ENCODE measurements at places on chromosomes 3 and 15.

DNA sequence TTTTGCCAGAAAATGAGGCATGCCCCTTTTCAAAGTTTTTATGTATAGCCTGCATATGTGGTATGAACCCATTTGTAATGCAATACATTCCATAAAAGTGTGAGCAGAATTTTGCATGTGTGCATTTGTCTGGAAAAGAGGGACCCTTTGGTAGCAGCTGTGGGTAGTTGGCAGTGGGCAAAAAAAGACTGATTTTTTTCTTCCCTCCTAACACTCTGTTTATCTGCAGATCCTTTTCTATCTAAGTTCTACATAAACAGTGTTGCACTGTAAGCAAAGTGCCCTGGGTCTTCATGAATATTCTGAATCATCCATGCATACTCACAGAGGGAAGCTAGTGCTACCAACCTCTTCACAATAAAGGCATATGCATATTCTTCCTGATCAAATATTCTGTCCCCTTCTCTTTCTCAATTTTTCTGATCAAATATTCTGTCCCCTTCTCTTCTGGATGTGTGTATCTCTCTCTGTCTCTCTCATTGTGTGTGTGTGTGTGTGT lies 211.2 kb upstream of the EIF1B start:
- no peak for DNase-seq

DNA sequence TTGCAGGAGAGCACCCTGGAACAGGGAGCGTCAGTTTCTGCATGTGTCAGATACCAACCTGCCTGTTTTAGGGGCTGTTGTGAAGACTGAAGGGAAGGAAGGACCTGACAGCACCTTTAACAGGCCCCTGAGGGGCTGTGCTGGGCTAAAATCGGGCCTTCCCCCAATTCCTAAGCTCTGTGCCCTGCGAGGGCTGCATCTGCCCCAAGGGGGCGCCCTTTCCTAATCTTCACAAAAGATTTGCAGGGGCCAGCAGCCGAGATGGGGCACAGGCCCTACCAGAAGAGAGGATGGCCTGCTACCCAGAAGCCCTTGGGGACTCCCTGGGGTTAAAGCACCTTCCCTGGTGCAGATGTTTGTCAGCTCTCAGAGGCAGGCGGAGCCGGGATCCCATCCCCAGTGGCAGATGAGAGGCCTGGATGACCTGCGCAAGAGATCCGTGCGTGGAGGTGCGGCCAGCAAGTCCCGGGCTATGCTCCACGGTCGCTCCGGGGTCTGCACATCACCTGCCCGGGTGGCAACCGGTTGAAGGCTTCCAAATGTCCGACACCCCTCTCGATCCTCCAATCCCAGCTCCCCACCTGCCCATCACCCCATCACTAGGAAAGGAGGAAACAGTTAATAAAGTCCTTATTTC lies 53.6 kb downstream of the RHCG start:
- DNase-seq, result no peak

GRCh38 chr15:27027229-27027628 lies 56.2 kb downstream of the GABRG3 start:
- DNase-seq, result no peak

DNA sequence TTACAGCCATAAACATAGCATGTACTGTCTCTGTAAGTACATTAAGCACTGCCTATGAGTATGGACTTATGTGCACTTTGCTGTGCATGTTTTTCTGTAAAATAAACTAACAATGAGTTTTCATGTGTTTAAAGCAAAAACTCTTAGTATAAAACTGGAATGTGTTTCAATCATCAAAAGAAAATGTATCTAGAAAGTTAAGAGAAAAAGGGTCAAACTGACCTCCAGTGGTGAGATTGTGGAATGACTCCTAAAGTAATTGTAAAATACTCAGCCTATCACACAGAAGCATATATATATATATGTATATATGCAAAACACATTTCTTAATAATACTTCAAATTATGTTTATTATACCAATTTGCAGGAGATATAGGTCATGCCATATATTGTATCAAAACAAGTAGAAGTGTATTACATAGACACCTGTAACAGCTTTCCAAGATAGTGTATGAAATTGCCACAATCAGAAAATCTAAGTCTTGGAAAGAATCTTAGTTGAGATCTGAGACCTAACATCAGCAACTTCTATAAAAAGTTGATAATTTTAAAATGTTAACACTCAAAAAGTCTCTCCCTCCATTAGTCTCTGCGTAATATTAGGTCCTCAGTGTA lies 199.6 kb downstream of the FMN1 start:
- DNase-seq, result no peak

GRCh38 chr15:95448531-95449229 lies 881.8 kb upstream of the NR2F2 start:
- no peak for DNase-seq

GRCh38 chr15:66369773-66370651 lies 13.5 kb upstream of the TIPIN start:
- DNase-seq, result no peak

- DNase-seq, result no peak
Measured at GRCh38 chr15:32936283-32936918, 218.6 kb downstream of the GREM1 start.

GRCh38 chr3:100902572-100902971 lies 90.6 kb downstream of the ABI3BP start:
- no peak for DNase-seq

DNA sequence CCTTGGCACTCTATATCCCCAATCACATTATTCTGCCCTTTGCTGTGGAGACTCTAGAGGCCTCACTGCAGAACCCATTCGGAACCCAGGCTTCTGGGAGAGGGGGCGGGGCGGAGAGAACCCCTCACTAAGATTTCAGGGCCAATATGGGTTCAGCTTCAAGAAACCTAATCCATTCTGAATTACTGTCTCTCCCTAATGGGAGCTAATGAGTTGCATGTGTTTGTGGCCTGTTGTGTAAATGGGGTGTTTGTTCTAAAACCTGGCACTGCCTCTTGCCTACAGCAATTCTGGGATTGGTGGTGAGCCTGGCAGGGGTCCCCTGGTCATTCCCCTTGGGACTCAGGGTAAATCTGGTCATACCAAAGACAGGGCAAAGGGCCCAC lies 605 bp upstream of the RASL12 start:
- DNase-seq, result no peak

DNA sequence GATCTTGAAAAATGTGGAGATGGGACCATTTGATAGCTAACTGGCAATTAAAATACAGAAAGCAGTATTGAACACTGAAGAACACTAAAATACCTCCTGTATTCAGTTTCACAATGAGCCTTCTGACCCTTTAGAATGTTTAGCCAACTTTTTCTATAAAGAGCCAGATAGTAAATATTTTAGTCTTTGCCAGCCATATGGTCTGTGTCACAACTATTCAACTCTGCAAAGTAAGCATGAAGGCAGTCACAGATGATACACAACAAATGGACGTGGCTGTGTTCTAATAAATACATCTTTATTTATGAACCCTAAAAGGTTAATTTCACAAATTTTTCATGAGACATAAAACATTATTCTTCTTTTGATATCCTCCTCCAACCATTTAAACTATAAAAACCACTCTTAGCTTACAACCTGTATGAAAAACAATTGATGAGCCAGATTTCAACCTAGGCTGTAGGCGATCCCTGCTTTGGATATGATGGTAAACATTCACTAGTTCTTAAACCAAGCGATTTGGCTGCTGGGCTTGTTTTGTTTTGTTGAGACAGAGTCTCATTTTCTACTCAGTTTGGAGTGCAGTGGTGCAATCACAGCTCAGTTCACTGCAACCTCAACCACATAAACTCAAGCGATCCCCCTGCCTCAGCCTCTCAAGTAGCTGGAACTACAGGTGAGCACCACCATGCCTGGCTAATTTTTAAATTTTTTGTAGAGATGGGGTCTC lies 13.6 kb upstream of the CSPG5 start:
- no peak for DNase-seq

DNA sequence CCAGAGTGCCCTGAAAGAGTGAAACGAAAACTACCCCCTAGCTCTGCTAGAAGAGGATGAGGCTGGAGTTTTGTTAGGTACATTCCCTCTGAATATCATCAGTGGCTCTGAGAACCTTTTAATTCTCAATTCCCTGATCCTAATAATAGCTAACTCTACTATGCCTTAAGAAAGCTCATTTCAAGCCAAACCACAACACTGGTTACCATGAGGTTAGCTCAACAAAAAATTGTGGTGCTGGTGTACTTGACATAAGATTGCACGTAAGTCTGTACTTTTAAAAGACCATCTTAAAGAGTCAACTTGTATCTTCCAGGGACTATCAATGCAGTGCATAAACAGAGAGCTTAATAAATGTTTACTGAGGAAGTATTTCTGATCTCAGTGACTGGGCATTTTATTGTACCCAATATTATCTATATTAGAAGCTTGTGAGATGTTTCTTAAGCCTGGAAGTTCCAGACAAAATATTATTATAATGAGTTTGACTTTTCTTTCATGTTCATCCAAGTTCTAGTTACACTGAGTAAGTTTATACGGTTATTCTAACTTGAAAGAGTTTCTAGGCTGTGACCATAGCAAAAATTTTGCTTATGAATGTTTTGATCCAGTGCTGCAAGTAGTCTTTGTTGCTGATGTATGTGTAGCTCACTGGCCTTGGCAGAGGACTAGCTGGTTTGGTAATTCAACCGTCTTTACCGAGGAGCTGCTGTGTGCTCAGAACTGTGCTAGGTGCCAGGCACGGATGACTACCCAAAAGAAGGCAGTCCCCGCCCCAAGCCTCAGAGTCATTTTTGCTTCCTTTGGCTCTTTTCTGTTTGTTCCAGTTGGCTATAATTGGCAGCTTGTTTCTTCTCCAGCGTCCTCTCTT lies 334.4 kb upstream of the TRIM42 start:
- no peak for DNase-seq

DNA sequence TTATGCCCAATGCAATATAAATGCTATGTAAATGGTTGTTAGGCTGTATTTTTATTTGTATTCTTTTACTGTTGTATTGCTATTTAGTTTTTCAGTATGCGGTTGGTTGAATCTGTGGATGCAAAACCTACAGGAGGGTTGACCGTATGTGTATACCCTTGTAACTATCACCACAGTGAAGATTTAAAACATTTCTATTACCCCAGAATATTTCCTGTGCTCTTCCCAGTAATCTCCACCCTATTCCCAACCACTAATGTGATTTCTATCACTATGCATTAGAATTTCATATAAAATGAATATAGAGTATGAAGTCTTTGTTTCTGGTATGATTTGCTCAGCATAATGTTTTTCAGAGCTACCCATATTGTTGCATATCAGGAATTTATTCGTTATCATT lies 705.0 kb downstream of the MECOM start:
- no peak for DNase-seq

DNA sequence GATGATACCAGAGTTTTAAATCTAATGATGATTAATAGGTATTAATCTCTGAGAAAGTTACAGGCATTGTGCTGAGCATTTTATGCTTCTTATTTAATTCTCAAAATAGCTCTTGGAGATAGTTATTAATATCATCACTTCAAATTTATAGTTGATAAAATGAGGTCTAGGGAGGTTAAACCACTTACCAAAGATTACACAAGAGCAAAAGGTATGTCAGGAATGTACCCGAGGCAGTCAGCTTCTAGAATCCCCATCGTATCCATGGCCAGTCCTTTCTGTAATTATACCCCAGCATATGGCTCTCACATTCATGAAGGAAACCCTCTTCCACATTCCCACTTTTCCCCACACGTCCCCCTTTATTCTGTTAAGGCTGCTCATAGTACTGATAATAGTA lies 421.3 kb downstream of the PYDC2 start:
- no peak for DNase-seq

DNA sequence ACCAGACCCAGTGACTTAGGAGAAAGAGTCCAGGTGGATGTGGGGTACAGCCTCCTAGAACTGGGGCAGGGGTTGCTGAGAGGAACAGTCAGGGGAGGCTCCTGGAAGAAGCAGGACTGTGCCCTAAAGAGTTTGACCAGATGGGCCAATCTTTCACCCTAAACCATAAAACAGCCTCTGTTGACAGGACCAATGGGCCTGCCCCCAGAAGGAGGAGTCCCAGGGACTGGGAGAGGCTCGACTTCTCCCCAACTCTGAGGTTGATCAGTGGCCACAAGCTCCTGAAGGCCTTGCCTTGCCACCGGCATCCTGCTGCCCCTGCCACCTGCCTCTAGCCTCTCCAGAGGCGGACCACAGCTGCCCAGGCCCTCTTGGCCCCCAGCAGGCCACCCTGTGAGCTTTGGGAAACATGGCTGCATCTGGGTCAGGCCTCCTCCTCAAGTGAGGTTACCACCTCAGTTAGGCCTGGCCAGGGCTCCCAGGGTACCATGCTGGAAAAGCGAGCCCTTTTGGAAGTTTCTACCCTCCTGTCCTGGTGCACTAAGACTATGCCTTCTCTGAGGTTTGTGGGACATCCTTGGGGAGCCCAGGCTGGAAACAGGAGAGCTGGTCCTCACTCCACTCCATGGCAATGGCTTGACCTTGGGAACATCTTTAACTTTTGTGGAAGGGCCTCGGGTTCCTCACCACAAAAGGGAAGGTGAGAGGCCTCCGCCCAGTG lies 2.8 kb downstream of the VIPR1 start:
- DNase-seq, result no peak

DNA sequence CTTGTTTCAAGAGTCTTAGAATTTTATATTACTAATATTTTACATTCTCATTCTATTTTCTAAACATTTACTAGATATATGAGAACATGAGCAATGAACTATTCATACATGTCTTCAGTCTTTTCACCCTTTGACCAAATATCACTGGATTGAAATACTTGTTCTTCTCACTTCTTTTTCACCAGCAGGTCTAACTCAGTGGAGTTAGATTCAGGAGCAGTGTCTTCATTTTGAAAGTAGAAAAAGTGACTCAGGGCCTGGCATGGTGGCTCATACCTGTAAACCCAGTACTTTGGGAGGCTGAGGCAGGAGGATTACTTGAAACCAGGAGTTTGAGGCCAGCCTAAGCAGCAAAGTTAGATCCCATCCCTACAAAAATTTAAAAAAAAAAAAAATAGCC lies 70.8 kb downstream of the USP13 start:
- DNase-seq, result no peak

DNA sequence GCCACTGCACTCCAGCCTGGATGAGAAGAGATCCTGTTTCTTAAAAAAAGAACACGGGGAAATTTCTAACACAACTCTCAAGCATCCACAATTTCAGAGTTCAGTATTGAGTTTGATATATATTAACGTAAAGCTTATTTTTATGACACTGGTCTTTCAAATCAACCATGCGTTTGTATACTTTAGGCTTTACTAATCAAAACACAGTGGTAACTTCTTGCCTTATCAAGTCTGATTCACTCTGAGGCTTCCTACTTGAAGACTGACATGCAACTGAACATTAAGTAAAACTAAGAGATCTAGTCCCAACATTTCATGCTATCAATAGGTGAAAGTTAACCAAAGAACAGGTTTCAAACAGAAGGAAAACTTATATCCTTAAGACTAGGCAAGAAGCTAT lies 46.7 kb downstream of the PRTG start:
- DNase-seq, result no peak

All from cortex of kidney (tissue), 1 donor.